ENCODE measurements at places on chromosomes 12 and 14.

DNA sequence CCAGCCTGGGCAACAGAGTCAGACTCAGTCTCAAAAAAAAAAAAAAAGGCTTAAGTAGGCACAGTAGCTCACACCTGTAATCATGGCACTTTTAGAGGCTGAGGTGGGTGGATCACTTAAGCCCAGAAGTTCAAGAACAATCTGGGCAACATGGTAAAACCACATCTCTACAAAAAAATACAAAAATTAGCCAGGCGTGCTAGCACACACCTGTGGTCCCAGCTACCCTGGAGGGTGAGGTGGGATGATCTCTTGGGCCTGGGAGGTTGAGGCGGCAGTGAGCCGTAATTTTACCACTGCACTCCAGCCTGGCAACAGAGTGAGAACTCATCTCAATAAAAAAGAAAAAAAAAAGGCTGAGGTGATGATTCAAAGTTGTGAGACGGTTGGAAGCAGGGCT, 9.1 kb upstream of the RESF1 start:
- DNase-seq, result no peak

GRCh38 chr14:94673781-94674231, 61.6 kb downstream of the SERPINA3 start:
- DNase-seq, result no peak

DNA sequence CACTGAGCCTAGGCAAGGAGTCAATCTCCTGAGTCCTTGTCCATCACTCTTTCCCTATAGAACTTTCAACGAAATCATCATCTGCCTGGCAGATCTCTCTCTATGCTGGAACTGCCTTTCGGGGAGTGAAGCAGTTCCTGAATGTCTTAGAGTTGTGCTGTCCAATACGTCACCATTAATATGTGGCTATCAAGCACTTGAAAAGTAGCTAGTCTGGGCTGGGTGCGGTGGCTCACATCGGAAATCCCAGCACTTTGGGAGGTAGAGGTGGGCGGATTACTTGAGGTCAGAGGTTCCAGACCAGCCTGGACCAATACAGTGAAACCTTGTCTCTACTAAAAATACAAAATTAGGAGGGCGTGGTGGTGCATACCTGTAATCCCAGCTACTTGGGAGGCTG, 35.1 kb downstream of the NRDE2 start:
- no peak for DNase-seq

GRCh38 chr12:127677537-127678131, 589.3 kb upstream of the TMEM132C start:
- DNase-seq, result no peak

DNA sequence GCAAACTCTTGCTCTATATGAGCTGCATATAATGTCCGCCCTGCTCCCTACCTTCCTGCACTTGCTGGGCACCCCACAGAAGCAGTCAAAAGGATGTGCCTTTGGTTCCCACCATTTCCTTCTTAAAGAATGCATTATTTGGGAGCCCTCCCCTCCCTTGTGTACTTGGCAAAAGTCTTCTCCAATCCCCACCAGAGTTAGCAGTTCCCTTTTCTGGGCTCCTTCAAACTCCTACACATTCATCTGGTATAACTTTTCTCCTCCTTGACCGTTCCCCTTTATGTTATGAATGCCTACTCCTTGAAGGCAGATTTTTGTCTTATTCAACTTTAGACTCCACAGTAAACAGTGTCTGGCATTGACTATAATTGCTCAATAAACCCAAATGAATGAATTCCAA, 27.8 kb downstream of the AREL1 start:
- DNase-seq, result no peak

- no peak for DNase-seq
These were observed 50.1 kb upstream of the KCNA1 start for GRCh38 chr12:4859478-4860210.

- no peak for DNase-seq
These were observed 71.6 kb downstream of the TMEM132C start for GRCh38 chr12:128338386-128339125.

DNA sequence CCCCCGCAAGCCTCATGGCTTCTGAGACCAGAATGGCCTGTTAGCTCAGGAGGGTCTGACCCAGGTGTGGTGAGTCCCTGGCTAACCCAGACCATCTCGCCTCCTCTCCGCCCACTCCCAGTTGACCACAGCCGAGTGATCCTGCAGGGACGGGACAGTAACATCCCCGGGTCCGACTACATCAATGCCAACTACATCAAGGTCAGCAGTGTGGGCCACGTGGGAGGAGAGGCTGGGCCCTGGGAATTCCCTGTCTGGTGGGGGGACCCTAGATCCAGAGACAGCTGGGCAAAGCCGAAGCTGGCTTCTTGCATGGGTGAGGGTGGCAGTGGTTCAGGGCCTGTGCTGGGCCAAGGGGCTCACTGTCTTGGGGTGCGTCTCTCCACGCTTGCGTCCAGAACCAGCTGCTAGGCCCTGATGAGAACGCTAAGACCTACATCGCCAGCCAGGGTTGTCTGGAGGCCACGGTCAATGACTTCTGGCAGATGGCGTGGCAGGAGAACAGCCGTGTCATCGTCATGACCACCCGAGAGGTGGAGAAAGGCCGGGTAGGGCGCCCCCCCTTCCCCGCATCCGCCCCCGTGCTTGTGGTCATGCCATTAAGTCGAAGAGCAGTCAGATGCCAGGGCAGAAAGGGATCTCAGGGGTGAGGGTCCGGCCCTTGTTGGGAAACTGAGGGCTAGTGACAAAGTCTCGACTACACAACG, 5.0 kb downstream of the PTPN6 start:
- peak; percentile 58 for DNase-seq

DNA sequence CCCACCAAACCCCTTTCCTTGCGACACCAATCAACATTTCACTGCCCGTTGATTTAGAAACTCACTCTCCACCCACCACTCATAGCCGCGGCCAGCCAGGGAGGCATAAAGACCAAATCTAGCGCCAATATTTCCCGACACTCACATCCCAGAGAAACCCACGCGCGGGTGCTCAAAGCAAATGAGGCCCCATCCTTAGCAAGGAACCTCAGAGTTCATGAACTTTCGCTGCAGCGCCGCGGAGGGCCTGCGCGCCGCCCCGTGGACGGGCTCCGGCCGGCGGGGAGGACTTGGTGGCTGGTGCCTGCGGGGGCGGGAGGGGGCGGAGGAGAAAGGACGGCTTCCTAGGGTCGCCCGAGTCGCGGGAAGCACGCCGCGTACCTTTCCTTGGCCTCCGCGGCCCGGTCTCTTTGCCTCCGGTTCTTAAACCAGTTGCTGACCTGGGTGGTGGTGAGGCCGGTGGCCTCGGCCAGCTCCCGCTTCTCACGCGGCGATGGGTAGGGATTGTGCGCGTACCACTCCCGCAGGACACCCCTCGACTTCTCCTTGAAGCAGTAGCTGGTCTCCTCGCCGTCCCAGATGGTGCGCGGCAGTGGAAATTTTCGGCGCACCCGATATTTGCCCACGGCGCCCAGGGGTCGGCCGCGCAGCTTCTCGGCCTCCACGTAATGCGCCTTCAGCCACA, 886 bp downstream of the SIX1 start:
- DNase-seq, result no peak

GRCh38 chr12:5230861-5231260, 187.2 kb downstream of the KCNA5 start:
- no peak for DNase-seq

DNA sequence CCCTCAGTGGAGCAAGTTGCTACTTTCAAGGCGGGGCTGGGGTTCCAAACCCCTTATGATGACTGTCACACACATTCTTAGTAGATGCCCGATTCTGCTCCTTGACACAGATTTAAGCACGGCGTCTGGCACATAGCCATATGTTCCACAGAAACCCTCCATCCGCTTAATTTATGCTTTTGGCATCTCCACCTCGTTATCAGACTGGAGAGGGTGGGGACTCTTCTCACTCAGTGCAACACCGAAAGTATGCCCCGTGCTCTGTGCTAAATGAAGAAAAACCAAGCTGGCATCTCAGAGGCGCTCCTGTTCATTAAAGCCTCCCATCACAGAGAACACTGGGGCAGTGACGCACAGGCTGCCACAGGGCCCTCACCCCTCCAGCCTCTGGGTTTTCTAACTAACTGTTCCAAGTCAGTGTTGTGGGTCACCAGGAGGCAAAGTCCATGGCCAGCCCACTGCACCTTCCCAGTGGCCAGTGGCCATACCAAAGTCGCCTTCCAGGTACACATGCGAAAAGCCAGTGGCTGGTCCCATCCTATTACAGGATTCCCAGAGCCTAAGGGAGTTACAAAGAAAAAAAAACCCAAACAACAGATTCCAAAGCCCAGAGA, 27.3 kb downstream of the CCDC88C start:
- DNase-seq, result no peak

DNA sequence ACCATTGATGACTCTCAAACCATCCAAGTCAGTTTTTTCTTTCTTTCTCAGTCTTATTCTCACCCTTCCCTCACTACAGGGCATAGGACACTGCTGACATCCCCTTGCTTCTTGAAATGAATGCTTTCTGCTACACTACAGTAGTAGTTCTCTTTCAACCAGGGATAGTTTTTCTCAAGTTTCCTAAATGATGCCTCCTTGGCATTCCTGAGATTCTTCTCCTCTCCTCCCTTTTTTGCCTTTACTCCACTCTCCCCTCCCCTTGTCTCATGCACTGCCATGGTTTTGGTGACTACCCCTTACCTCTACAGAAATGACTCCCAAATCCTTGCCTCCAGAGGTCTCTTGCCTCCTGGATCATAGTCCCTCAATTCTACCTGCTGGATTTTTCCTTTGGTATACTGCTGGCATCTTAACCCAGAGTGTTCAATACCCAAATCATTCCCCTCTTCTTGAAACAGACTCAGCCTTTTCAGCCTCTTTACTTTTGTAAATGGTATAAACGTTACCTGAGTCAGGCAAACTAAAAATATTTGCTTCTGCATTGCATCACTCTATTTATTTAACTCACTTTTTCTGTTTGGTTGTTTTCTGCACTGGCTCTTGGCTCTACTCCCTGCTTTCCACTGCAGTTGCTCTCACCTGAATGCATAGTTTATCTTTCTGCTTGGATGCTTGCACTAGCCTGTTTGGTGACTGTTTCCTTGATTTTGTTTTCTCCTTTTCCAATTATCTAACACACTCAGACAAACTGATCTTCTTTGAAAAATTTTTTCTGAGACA, 211.6 kb upstream of the IGF1 start:
- no peak for DNase-seq

DNA sequence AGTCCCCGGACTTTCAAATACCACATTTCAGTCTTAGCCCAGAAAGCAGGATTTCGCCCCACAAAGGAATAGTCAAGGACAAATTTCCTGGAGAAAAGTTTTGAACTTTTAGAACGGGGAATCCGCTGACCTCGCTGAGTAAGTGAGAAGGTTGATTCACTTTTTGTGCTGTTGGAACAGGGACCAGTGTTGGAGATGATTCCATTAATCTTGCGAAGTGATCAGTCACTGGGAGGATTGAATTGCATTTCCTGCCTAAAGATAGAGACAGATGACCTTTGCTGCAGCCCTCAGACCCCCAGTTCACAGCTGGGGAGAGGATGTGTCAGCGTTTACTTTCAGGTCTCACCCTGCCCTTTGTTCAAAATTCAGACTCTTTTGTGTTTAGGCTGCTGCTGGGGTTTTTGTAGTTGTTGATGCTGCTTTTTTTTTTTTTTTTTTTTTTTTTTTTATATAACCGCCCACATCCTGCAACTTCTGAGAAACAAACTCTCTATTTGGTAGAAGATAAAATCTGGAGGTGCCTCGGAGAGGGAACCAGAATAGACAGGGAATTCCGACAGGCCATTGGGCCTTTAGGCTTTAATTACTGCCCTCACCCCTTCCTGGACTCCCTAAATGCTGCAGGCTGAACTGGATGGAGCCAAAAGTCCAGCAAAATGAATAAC, 9.8 kb upstream of the KDM2B start:
- DNase-seq, result peak; percentile 71

DNA sequence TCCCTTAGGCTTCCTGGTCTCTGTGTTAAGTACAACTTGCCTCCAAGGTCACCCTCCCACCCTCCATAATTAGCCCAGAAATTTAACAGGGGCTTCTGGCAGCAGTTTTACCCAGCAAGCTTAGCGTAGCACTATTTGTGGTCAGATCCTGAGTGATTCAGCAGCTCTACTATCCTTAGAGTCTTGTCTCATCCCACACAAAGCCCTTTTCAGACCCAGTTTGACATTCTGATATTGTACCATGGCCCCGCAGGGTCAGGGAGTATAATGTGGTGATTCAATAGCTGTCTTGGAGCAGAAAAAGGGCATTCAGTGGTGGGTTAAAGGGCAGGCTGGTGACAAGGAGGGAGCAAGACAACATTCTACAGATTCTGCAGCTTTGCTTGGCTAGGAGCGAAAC, 153.8 kb upstream of the DDHD1 start:
- no peak for DNase-seq

Measured in CD4-positive, alpha-beta T cell treated with Interferon alpha-2 for 1 hour (primary cell).